Stimulated activated CD4-positive, alpha-beta T cell treated with anti-CD3 and anti-CD28 coated beads, Interleukin-4, amount 100 ng/mL, for 24 hours (primary cell): ENCODE measurements at places on chromosomes 6 and 20.

DNA sequence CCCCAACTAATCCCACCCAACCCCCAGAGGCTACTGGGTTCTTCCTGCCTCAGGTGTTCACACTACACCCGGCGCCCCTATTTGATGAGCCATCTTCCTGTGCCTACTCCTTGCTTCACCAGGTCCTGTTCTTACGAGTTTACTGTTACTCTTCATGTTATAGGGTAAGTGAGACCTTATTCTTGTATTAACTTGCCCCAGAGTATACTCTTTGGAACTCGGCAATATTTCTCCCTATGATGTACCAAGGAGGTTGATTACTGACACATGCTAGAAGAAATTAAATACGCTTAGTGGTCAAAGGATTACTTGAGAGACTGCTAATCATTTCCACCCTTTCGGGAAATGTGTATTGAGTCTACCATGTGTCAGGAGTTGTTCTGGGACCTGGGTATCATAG lies 8.9 kb downstream of the RING1 start:
- DNase-seq: no peak

GRCh38 chr20:24571159-24571558 lies 101.7 kb downstream of the SYNDIG1 start:
- DNase-seq: no peak

DNA sequence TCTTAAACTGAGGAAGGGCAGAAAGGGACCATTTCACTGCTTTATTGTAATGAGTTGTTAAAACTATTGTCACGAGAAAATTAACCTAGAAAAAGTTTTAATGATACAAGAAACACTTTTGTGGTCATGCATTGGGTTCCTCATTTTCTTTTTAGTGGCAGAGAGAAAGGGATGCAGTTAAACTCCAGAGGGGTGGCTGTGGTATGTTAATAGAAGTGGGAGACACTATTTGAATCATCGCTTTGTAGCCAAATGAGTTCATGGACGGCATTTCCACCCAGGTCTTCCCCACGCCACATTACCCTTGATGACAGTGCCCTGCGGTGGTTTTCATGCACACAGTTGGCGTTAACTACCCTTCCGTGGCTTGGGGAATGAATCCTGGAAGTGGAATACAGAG lies 235.6 kb downstream of the PLCB1 start:
- no peak for DNase-seq

DNA sequence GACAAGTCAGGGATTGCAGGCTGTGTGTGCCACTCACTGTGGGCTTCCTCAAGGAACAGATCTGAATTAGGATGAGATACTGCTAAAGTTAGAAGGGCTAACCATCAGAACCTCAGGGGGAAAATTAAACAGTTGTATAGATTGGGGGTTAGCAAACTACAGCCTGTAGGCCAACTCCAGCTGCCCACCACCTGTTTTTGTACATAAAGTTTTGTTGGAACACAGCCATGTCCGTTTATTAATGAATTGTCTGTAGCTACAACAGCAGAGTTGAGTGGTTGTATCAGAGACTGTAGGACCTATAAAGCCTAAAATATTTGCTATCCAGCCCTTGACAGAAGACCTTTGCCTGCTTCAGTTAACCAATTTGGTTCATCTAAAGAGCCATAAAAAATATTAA lies 127.2 kb upstream of the ECI2 start:
- DNase-seq: no peak

DNA sequence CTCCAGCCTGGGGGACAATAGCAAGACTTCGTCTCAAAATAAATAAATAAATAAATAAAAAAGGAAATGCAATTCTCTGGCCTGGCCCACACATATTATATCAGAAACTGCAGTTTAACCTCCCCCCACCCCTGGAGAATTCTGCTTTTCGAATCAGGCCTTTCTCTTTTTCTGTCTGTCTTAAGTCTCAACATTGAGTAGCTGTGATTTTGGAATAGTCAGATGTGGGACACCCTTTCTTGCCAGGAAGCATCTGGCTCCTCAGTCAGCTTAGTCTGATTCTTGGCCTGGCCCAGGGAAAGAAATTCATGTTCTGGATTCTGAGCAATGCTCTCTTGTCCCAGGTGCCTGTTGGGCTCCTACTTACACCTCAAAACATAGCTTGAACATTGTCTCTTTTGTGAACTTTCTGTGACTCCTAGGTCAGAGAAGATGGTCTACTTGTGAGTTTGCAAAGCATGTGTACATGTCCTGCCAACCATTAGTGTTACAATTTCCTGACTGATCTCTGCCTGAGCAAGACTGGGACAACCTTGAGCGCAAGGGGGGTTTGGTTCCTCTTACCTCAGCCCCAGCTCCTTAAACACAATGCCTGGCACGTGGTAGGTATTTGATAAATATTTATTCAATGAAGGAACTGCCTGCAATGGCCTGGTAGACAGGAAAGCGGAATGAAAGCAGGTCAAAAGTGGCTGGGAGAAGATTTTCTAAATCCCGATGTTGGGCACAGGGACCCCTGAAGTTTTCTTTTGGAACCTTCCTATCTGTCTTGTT lies 23.8 kb upstream of the POU5F1 start:
- DNase-seq: no peak

DNA sequence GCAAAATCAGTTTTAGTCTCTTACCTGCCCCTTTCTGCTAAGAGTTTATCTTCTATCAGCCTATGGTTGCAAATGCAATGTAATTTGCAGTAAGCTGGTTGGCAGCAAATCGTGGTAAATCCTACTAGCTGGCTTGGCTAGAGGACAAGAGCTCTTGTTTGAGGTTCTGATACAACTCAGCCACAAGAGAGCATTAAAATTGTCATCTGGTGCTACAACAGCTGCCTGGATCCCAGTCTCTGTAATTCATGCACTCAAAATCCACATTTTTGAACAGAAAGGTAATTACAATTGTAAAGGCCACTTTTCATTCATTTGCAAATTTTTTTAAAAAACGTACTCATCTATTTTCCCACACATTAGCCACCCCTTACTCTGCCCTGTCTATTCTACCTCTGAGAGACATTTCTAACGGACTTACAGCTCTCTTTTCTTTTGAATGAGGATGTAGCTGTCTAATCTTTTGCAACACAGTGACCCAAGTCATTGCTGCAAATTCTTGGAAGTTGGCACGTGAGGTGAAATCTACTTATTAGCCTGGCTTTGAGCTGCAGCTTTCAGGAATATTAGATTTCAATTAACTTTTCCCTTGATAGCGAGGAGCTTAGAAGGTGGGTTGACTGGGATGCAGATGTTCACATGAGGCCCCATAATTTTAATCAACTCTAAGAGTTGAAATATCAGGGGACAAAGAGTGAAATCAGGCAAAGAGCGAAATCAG lies 54.0 kb upstream of the FAM184A start:
- DNase-seq: no peak

DNA sequence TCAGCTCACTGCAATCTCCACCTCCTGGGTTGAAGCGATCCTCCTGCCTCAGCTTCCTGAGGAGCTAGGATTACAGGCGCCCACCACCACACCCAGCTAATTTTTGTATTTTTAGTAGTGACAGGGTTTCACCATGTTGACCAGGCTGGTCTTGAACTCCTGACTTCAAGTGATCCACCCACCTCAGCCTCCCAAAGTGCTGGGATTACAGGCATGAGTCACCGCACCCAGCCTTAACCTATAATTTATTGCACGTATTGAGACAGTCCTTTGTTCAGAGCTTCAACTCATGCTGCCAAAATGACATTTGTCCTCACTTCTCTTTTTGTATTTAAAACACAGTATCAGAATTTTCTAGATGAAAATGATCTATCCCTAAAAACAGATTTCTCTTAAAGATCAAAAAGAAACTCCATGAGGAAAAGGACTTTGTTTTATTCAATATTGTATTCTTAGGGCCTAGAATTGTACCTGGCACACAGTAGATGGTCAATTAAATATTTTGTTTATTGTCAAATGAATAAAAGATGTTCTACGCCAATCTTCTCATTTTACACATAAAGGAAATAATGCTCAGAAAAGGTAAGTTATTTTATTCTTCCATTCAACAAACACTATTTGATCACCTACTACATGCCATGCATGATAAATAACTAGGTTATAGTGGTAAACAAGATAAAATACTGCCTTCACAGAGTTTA lies 10.8 kb downstream of the SERAC1 start:
- no peak for DNase-seq

DNA sequence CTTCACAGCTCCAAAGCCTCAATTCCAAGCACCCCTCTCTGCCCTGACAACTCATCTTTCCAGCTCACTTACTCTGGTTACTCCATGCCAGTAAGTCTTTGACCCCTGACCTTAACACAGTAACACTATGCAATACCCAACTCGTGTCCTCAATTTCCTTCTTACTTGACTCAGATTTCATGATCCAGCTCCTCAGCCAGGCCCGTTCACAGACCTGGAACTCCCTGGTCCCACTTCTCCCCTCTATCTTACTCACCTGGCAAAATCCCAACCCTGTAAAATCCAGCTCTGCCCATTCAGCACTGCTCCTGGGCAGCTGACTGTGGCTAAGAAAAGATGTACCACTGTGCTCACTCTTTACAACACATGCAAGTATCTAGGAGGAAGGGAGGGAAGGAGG lies 7.9 kb downstream of the GNL1 start:
- no peak for DNase-seq

DNA sequence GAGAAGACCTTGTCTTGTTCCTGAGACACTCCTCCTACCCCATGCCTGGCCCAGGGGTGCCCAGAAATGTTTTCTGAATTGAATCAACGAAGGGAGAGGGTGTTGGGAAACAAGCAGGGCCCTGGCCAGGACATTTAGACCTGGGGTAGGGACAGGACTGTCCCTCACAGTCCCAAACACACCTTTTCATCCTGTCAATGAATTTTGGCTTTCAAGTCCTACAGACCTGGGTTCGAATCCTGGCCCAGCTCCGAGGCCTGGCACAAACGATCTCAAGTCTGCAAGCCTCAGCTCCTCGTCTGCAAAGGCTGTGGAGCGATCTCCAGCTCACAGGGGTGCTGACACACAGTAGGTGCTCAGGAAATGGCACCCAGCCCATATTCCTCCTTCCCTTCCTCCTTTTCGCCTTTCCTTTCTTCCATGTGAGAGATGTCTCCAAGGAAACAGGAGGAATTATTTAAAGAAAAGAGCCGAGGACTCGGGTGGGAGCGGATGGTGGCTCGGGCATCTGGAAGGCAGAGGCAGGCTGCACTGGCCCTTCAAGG lies 7.3 kb upstream of the DLGAP4 start:
- DNase-seq: no peak

DNA sequence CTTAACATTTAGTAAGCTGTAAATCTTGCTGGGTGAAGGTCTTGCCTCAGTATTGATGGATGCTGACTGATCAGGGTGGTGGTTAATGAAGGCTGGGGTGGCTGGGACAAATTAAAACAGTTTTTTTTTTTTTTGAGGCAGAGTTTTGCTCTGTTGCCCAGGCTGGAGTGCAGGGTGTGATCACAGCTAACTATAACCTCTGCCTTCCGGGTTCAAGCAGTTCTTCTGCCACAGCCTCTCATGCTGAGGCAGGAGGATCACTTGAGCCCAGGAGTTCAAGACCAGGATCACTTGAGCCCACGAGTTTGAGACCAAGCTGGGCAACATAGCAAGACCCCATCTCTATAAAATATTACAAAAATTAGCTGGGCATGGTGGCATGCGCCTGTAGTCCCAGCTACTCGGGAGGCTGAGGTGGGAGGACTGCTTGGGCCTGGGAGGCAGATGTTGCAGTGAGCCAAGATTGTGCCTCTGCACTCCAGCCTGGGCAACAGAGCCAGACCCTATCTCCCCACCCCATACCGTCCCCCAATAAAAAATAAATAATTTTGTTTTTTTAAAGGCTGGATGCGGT lies 67.2 kb downstream of the NCOA3 start:
- DNase-seq: no peak

DNA sequence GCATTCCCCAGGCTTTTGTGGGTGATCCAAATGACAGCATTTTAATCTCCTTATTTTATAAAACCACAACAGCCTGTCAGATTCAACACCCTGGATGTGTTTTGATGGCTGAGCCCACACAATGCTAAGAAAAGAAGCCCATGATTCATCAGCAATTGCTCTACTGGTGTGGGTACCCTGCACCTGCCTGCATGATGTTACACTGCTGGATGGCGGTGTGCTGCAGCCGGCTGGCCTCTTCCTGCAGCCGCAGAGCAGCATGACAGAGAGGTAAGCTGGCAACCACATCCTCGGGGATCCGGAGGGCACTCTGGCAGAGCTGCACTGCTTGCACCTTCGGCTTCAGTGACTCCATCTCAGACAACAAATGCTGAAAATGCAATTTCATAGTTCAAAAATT lies 327.5 kb downstream of the SYNE1 start:
- DNase-seq: peak; percentile 71

- peak; percentile 35 for DNase-seq
Measured at GRCh38 chr6:107786709-107787588, 37.2 kb downstream of the SCML4 start.

DNA sequence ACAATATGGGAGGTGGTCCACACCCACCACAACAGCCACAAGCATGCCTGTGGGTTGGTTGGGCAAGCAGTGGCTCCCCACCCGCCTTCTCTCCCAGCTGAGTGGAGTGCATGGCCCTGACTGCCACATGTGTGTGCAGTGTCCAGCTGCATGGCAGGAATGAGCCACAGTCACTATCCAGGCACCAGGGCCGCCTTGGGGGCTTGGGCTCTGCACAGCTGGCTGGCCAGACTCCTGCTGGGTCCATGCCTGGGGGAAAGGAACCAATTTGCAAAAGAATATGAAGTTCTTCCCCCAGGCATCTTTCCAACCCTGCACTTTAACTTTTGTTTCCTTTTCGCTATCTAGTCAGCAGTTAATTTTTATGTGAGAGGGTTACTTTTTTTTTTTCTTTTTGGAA lies 11.6 kb upstream of the ASCC3 start:
- DNase-seq: no peak

GRCh38 chr6:109029313-109029712 lies 65.3 kb downstream of the SESN1 start:
- no peak for DNase-seq
